Activated CD8-positive, alpha-beta memory T cell treated with anti-CD3 and anti-CD28 coated beads, Interleukin-2, amount 50 U/mL, for 48 hours (primary cell): ENCODE measurements at places on chromosomes 13 and 19.

DNA sequence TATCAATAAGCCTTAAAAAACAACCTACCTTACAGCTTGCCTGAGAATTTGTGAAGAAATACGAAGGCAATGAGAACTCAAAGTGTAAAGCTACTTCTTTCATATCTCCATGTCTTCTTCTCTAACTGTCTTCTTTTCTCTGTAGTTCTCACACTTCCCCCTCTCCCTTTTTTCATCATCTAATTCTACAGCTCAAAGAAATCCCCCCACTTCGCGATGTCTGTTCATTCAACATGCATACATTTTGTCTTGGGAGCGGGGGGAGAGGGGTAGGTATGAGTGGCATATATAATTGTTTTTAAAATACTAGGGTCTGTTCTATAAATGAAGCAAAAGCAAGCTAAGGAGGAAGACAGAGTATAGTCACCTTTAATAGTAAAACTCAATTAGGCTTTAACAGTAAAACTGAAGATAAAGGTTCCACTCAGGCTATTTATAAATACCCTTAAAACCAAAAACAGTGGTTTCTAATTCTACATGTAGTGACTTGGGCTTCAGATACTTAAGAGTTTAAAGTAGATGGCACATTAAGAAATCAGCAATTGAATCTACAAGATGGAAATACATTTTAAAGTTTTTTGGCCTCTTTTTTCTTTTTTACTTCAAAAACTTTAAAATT is 106.9 kb downstream of the KLF12 start:
- DNase-seq = no peak

DNA sequence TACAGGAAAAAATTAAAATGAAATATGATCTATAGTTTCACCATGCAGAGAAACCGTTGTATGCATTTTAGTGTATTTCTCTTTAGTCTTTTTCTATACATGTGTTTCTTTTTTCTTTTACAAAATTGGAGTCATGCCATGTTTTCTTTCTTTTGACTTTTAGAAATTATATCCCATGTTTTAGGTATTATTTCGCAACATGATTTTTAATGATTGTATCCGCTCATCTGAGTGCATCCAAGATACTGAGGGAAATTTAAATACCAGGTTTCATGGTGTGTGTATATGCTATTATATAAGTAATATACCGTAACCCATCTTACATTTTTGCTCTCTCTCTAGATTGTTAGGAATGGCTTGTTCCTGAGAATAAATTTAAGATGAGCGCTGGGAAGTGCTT is 82.3 kb downstream of the GPR12 start:
- no peak for DNase-seq

GRCh38 chr13:73759434-73759833 is 374.8 kb downstream of the KLF12 start:
- DNase-seq = no peak

- no peak for DNase-seq
Measured at GRCh38 chr19:14081797-14082674, 3.5 kb downstream of the C19orf67 start.

DNA sequence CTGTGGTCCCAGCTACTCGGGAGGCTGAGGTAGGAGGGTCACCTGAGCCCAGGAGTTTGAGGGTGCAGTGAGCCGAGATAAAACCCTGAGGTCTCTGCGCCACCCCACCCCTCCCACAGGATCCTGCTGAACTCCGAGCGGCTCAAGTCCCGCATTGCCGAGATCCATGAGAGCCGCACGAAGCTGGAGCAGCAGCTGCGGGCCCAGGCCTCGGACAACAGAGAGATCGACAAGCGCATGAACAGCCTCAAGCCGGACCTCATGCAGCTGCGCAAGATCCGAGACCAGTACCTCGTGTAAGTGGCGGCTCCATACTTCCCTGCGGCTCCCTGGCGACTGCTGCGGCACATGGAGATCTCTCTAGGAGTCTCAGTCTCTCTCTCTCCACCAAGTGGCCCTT is 6.6 kb upstream of the IFI30 start:
- DNase-seq = no peak

GRCh38 chr13:21176982-21177284 is 475 bp downstream of the MRPL57 start:
- peak; percentile 76 for DNase-seq
